Renal pelvis (tissue), 12 donors: ENCODE measurements at places on chromosomes 12 and 14. TPM values are rescaled to one million over a fixed set of nuclear protein-coding genes. Genes with fewer than 3 reads are reported as not detected.

The NXPH4 gene
- 5.8 TPM for polyA plus RNA-seq

The PIK3C2G gene
- polyA plus RNA-seq = 3.6 TPM

The NRXN3 gene
- 7.8 TPM for polyA plus RNA-seq

The DEPDC4 gene
- polyA plus RNA-seq = 5.4 TPM

The PAPLN gene
- 35.3 TPM for polyA plus RNA-seq

The GLIPR1L1 gene
- polyA plus RNA-seq = 0.21 TPM

The RNASE3 gene
- polyA plus RNA-seq = 0.52 TPM

The BDKRB2 gene
- polyA plus RNA-seq = 3.0 TPM

The MTA1 gene
- 156 TPM for polyA plus RNA-seq

The KCNMB4 gene
- polyA plus RNA-seq = 20.1 TPM

The USP44 gene
- 1.4 TPM for polyA plus RNA-seq

The CLBA1 gene
- polyA plus RNA-seq = 19.6 TPM
